Activated T-cell treated with anti-CD3 and anti-CD28 coated beads, Interleukin-2, amount 50 U/mL, for 72 hours (primary cell): ENCODE measurements at places on chromosomes 5 and 9. TPM values are rescaled to one million over a fixed set of nuclear protein-coding genes. Genes with fewer than 3 reads are reported as not detected.

The CFAP90 gene
- total RNA-seq = not detected

The F2RL2 gene
- total RNA-seq = not detected

DNA sequence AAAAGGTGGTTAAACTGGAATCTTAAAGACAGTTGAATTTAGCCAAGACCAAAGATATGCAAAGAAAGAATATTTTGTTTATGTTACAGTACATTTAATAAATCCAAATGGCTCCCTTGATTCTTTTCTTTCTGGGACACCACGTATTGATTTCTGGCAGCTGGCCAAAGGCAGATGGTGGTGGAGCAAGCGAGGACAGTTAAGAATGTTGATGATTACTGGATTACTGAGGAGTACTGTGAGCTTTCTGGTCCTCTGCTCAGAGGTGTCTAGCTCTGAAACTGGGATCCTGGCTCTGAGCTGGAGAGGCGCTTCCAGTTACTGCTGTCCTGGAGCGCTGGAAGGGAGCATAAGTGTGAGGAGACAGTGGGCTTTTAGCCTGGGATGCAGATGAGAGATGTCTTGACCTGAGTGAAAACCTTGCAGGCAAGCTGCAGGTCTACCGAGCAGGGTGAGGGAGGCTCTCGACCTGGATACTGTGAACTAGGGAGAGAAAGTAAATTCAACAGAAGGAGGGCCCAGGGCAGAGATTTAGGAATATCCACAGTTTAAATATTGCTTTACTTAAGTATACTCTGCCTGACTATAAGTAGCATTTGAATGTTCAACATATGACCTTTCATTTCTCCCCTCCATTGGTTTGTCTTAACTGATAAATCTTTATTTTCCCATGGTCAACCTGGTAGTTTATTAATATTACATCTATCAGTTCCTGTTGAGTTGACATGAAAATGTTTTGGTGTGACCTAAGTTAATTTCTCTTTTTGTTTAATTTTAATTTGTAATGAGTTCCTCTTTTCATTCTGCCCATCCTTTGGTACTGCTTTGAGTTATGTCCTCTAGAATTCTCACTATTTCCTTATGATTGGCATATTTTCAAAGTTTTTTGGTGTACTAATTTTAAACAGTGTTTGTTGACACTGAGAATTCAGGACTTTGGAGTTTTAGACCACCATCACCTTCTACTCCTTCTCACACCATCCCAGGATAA, 3.7 kb downstream of the SYK start:
- no peaks in the 10 kb centered on the region for H3K36me3 ChIP-seq
- no peak overlapping the region for H3K27ac ChIP-seq
- DNase-seq = no peak
- H3K27me3 ChIP-seq = peaks cover 93% of the 10 kb centered on the region

- no peaks in the 10 kb centered on the region for H3K27me3 ChIP-seq
- peaks cover 8% of the 10 kb centered on the region for H3K36me3 ChIP-seq
- no peaks in the 10 kb centered on the region for H3K4me1 ChIP-seq
- no peak overlapping the region for H3K27ac ChIP-seq
- H3K4me3 ChIP-seq = no peak overlapping the region
These were observed 143.4 kb upstream of the DHFR start for GRCh38 chr5:80798166-80798565.

- no peaks in the 10 kb centered on the region for H3K36me3 ChIP-seq
- H3K4me1 ChIP-seq = no peaks in the 10 kb centered on the region
- H3K27me3 ChIP-seq = no peaks in the 10 kb centered on the region
- no peak overlapping the region for H3K27ac ChIP-seq
- no peak for DNase-seq
These were observed 22.9 kb downstream of the TGFBI start for GRCh38 chr5:136051486-136052220.

GRCh38 chr9:37215830-37216229, 95.5 kb downstream of the ZCCHC7 start:
- no peak overlapping the region for H3K27ac ChIP-seq
- no peaks in the 10 kb centered on the region for H3K36me3 ChIP-seq
- H3K27me3 ChIP-seq = no peaks in the 10 kb centered on the region
- H3K4me3 ChIP-seq = no peak overlapping the region

DNA sequence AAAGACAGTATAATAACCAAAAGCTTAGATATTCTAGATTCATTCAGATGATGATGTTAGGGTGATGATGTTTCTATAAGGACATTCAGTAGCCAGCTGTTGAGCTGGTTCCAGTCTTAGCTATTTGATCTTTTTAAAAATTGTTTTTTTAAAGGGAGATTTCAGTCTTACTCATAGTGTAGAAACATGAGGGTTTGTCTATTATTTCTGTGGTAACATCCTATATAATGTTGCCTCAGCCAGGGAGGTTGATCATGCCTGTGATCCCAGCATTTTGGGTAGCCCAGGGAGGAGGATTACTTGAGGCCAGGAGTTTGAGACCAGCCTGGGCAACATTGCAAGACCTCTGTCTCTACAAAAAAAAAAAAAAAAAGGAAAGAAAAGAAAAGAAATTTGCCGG, 167.8 kb downstream of the DOCK2 start:
- H3K27ac ChIP-seq = peak overlapping the region; percentile 99
- peaks cover 11% of the 10 kb centered on the region for H3K36me3 ChIP-seq
- H3K4me1 ChIP-seq = peaks cover 58% of the 10 kb centered on the region
- DNase-seq = no peak

DNA sequence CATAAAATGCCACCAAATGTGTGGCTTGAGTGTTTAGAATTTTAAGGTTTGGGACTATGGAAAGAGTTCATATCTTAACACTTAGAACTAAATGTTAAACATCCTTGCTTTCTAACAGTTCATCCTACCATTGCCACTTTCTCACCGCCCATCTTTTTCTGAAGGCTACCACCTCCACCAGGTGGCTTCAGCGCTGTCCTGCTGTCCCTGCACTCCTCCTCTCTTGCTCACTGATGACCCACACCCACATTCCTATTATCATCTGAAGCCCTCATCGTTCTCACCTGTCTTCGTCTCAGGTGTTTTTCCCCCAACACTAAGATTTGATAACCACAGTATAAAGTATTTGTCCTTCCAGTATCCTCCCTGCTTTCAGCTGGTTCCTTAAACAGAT, 7.4 kb downstream of the MEGF10 start:
- H3K4me1 ChIP-seq = no peaks in the 10 kb centered on the region
- no peak overlapping the region for H3K4me3 ChIP-seq
- H3K27ac ChIP-seq = no peak overlapping the region
- no peaks in the 10 kb centered on the region for H3K36me3 ChIP-seq

DNA sequence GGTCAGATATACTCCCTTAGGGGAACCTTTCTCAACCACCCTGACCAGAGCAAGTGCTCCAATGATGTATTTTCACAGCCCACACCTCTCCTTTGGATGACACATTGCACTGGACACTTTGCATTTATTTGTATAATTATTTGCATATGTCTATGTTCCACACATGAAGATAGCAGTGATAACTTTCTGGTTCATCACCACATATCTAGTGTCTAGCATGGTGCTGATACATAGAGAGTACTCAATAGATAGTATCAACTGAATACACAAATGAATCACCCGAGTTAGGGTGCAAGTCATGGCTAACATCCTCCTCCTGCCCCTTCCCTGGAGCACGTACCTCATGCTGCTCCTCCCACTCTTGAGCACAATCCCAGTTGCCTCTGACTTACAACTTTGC, 617.6 kb downstream of the EBF1 start:
- H3K27ac ChIP-seq = no peak overlapping the region
- no peak for DNase-seq
- no peaks in the 10 kb centered on the region for H3K4me1 ChIP-seq
- H3K4me3 ChIP-seq = no peak overlapping the region

DNA sequence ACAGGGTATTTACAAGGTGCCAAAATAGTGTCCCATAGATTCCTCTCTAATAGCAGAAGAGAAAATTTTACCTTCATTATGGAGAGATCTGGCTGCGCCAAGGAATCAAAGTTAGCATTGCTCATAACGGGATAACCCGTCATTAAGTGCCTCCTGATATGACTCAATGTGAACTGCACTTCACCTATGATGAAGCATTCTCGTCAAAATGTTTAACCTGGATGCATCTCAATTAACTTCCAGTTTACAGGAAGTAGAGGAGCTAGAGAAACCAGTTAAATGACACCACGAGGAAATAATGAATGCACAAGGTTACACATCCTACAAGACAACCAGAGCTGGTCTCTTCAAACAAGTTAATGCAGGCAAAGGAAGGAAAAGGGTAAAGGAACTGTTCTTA, 17.2 kb downstream of the FBXW11 start:
- DNase-seq = peak; percentile 58
- peak overlapping the region; percentile 58 for H3K4me3 ChIP-seq
- H3K4me1 ChIP-seq = peaks cover 65% of the 10 kb centered on the region
- peaks cover 17% of the 10 kb centered on the region for H3K36me3 ChIP-seq

GRCh38 chr9:90137801-90138200, 504.8 kb downstream of the DIRAS2 start:
- DNase-seq = no peak
- no peaks in the 10 kb centered on the region for H3K4me1 ChIP-seq
- no peaks in the 10 kb centered on the region for H3K36me3 ChIP-seq
- H3K4me3 ChIP-seq = no peak overlapping the region
- no peak overlapping the region for H3K27ac ChIP-seq
- H3K27me3 ChIP-seq = peaks cover 25% of the 10 kb centered on the region

DNA sequence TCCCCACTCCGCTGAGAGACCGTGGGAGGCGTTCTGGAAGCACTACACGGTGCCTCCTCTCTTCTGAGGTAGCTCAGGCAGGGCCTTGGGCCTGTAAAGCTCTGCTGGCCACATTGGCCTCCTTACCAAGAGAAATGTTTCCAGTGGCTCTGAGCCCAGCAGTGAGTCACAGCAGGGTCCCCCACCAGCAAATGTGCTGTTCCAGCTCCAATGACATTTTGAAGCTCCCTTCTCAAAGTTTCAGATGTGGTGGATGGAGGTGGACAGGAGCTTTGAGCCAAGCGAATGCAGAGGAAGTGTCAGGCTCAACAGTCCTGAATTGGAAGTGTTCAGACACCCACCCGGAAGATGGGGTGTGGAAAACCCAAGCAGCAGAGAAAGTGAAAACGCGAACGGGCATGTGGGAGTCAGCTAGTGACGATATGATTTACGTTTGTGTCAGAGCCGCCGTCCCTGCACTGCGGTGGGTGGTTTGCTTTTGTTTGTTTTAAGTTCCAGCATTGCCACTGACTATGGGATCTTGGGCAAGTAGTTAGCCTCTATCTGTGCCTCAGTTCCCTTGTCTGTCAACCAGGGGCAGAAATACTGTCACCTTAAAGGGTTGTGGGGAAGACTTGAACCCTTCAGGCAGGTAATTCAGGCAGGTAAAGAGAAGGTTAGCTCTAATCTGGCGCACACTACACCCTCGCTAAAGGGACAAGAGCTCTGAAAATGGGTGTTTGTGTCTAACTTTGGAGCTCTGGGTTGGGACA, 38.2 kb downstream of the C5orf15 start:
- H3K4me3 ChIP-seq = peak overlapping the region; percentile 76
- DNase-seq = peak; percentile 81
- peaks cover 1% of the 10 kb centered on the region for H3K36me3 ChIP-seq
- H3K27ac ChIP-seq = peak overlapping the region; percentile 84
- peaks cover 2% of the 10 kb centered on the region for H3K27me3 ChIP-seq

DNA sequence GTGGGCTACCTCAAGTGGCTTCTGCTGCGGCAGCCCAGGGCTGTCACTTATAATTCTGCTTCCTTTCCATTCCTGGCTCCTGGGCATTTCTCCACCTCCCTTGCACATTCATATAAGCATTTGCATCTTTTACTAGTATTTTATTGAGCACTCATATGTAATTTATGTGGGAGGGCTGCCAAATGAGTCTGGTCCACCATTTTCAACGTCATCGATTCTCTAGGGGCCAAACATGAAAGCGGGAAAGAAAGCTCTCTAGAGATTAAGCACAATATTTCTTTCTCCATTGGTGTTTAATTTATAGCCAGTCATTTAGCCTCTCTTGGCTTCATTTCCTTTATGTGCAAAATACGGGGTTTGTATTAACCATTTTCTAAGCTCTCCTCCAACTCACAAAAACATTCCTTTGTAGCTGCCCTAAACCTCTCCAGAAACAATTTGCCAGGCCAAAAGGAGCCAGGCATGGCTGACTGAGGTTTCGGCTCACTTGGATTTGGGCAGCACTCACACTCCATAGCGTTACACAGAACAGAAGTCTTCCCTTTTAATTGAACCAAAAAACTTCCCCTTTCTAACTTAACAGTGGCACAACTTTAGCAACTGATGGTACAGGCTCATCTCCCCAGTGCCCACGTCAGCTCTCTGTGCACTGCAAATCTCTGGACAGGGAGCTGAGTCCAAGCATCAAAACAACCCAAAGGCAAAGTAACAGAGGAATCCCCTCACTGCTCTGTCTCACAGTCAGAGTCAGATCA, 183.5 kb downstream of the ROR2 start:
- no peak overlapping the region for H3K4me3 ChIP-seq
- no peaks in the 10 kb centered on the region for H3K4me1 ChIP-seq
- peaks cover 34% of the 10 kb centered on the region for H3K27me3 ChIP-seq
- no peak overlapping the region for H3K27ac ChIP-seq
- H3K36me3 ChIP-seq = peaks cover 3% of the 10 kb centered on the region

- H3K4me3 ChIP-seq = no peak overlapping the region
- DNase-seq = no peak
- H3K36me3 ChIP-seq = no peaks in the 10 kb centered on the region
- H3K27me3 ChIP-seq = no peaks in the 10 kb centered on the region
- H3K4me1 ChIP-seq = no peaks in the 10 kb centered on the region
- no peak overlapping the region for H3K27ac ChIP-seq
These were observed 53.4 kb downstream of the SNX18 start for GRCh38 chr5:54570916-54571315.

DNA sequence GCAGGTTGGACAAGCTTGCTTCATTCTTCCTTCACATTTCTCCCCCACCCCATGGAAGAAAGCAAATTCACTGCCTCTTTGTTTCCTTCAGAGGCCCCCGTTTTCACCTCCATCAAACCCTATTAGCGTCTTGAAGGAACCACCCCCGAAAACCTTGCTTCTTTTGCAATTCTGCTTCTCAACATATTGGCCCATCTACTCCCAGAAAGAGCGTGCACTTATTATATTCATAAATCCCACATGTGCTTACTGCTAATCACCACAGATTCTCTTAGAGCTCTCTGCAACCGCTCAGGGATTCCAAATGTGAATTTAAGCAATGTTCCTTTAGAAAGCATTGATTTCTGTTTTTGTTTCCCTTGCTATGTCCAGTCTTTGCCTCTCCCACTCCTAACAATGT, 1.1 kb downstream of the F2RL2 start:
- H3K36me3 ChIP-seq = peaks cover 4% of the 10 kb centered on the region
- no peaks in the 10 kb centered on the region for H3K27me3 ChIP-seq
- H3K27ac ChIP-seq = peak overlapping the region; percentile 43
- no peak overlapping the region for H3K4me3 ChIP-seq
- peaks cover 15% of the 10 kb centered on the region for H3K4me1 ChIP-seq

GRCh38 chr9:89022902-89023301, 31.6 kb downstream of the S1PR3 start:
- no peak overlapping the region for H3K27ac ChIP-seq
- no peak overlapping the region for H3K4me3 ChIP-seq
- H3K27me3 ChIP-seq = peaks cover 16% of the 10 kb centered on the region
- DNase-seq = no peak
- no peaks in the 10 kb centered on the region for H3K36me3 ChIP-seq
